Fibroblast of villous mesenchyme (primary cell): ENCODE measurements at places on chromosomes 5 and 9.
A peak's percentile ranks its signal among the peaks of the same experiment; 100 is the strongest.

- no peak for DNase-seq
Measured at GRCh38 chr9:121294151-121294743, 26.3 kb downstream of the GSN start.

- peak; percentile 85 for DNase-seq
Measured at GRCh38 chr9:96344458-96345180, 38.9 kb downstream of the SLC35D2 start.

DNA sequence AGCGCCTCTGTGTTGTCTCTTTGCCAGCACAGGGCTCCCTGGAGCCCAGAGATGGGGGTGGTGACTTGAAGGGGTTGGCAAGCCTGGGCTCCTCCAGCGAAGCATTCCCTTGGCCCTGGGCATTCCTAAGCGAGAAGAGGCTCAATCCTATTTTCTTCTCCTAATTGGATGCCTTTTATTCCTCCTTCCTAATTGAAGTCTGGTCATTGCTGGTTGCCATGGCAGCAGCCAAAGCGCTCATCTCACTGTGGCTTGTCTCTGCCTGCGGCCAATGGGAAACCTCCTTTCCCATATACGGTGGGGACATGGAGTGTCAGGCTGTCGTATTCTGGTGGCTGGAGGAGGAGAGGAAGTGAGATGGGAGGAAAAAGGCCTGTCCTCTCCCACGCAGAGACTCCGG lies 52.3 kb upstream of the RARS1 start:
- DNase-seq = peak; percentile 17

- DNase-seq = no peak
Measured at GRCh38 chr5:40084614-40085013, 595.1 kb upstream of the PTGER4 start.

DNA sequence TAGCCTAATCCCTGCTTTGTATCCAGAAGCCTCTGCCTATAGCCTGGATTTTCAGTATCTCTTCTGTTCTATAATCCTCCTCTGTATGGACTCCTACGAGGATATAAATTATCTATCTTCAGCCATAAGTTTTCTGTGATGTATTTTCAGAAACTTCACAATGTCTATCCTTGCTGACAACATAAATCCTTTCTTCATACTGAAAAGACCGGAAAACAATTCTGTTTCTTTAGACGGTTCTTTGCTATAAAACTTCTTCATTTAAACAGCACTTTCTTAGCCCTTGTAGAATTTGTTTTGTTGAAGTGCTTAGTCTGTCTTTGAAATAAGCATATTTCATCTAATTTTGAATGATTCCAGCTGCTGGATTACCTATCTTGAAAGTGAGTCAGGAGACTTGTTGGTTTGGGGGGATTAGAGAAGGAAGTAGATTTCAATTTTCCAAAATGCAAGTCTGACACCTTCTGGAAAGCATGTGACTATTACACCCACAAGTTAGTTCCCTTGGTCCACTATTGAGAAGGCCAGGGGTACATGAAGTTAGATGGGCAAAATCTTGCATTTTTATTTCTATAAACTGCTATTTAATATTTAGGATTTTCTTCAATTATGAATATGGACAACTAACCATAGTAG lies 96.3 kb upstream of the RANBP3L start:
- peak; percentile 86 for DNase-seq
